NCI-H460 (cell line): ENCODE measurements at places on chromosomes 3 and 15.

DNA sequence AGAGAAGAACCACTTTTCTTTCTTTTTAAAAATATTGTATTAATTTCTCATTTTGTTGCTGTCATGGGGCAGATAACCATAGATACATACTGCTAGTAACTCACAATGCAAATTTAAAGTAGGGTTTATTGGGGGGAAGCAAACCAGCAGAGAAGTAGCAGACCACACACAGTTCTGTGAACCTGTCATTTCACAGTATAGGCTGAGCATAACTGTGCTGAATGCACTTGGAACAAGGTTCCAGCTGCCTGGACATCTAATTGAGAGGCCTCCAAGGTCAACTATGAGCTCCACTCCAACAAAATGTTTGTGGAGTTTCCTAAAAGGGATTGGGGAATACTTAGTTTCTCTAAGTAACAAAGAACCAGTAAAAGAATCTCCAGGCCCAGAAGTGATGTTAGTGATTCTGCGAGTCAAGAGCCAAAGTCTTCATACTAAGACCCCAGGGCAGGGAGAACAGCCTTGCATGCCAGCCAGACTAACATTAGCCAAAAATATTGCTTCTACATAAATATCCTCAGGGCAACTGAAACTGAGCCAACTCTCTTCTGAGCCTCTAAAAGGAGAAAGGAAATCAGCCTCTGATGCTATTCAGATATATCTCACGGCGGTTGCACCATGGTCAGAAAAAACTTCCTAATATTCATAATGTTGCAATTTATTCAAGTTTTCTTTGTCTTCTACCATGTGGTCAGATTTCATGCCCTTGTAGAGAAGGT lies 856.4 kb upstream of the ALCAM start:
- DNase-seq = no peak

- DNase-seq = no peak
These were observed 1.9 kb downstream of the LEO1 start for GRCh38 chr15:51969728-51970127.

DNA sequence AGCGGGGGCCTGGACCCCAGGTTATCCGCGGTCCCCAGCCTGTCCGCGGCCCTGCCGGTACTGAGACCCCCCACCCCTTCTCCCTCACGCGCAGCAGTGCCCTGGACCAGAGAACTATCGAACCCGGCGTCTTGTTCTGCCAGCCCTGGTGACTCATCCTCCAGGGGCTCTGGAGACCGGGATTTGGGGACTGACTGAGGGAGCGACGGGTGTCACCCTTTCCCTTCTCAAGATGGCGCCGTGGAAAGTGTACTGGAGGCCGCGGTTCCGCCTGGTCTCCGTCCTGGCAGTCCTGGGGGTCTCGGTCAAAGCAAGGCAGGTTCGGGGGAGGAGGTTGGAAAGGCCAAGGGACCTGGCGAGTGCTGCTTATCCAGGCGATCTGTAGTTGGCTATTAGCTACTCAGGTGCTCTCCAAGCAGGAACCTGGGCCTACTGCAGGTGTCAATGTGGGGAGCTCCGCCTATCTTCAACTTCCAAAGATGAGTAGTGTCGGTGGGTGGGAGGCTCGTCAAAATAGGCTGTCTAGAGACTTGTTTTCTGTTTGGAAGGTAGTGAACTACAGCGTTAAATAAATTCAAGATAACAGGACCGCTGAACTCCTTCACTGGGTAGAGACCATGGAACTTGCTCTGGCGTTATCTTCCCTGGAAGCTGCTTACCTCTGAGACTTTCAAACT lies 790 bp downstream of the RAB5A start:
- no peak for DNase-seq

DNA sequence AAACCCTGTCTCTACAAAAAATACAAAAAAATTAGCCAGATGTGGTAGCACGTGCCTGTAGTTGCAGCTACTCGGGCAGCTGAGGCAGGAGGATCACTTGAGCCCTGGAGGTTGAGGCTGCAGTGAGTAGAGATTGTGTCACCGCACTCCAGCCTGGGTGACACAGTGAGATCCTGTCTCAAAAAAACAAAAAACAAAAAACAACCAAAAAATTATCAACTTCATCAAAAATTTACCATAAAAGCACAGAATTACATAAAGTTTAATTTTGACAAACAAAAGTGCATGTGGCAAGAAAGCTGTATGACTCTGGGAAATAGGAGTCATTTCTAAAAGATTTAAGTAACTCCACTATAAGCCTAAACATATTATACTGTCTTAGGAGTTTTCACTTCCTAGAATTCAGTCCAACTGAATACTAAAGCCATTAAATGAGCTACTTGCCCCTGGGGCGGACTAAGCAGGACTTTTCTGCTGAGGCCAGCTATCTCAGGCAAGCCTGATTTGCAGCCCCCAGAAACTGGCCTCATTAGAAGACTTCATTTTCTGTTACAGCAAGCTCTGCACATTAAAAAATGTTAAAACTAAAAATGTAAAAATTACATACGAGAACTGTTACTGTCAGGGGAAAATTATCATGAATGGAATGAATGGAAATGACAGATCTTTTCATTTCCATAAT lies 23.0 kb downstream of the HSPBAP1 start:
- DNase-seq = no peak

GRCh38 chr15:80747317-80748053 lies 31.7 kb upstream of the CEMIP start:
- no peak for DNase-seq

DNA sequence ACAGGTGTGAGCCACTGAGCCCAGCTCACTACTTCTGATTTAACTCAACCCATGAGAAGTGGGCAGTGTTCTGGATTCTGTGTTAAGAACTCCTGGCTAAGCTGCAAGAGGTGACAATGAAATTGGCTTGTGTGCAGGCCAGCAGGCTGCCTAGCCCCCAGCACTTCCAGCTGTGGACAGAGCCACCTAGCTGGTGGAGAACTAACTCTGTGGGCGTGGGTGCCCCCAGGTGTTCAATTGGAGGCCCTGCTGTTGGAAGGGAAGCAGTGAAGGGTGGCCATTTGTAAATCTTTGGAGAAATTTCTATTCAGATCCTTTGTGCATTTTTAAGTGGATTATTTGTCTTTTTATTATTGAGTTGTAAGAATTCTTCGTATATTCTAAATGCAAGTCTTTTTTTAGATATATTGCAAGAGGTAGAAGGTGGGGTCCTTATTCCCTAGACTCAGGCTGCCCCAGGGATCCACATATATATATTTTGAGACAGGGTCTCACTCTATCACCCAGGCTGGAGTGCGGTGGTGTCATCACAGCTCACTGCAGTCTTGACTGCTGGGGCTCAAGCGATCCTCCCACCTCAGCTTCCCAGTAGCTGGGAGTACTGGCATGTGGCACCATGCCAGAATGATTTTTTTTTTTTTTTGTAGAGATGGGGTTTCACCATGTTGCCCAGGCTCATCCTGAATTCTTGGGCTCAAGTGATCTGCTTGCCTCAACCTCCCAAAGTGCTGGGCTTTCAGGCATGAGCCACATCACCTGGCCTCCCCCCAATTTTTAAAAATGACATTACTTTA lies 7.2 kb upstream of the SCAMP5 start:
- peak; percentile 47 for DNase-seq

DNA sequence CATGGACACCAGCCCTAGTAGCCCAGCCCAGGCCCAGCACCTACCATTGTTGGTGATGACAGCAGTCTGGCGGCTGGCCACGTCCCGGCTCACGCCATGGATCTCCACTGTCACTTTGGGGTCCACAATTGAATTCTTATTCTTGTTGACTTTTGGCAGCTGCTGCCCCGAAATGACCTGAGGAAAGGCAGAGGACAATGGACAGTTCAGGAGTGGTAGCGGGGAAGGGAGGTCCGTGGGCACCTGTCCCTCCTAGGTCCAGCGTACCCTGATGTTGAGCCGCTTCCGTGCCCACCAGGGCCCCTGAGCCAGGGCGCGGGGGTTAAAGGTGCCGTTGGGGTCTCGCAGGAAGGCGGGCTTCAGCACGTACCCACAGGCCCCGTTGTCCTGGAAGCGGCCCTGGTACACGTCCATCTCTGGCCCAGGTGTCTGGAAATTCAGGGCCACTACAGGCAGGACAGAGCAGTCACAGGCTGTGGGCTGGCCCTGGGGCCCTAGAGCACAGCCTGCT lies 17.7 kb downstream of the VILL start:
- no peak for DNase-seq

DNA sequence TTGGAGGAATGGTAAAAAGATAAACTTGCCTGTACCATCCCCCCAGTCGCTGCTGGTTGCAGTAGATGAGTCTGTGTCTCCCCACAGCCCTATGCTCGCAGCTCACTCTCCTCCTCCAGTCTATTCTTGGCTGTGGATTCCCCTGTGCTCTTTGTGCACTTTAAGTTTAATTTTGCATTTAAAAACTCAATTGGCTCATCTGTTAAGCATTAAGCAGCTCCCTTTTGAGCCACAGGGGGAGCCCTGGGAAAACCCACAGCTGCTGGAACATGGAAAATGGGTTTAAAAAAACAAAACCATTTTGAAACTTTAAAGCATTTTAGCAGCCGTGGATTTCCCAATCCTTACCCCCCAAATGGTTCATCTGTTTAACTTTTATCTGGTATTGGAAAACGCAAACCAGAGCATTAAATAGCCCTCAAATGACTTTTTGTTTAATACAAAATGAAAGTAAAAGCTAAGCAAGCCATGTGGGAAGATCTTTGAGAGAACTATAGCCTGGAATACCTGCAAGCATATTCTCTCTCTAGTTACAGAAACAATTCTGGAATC lies 536.9 kb downstream of the ZIC1 start:
- DNase-seq = peak; percentile 50

DNA sequence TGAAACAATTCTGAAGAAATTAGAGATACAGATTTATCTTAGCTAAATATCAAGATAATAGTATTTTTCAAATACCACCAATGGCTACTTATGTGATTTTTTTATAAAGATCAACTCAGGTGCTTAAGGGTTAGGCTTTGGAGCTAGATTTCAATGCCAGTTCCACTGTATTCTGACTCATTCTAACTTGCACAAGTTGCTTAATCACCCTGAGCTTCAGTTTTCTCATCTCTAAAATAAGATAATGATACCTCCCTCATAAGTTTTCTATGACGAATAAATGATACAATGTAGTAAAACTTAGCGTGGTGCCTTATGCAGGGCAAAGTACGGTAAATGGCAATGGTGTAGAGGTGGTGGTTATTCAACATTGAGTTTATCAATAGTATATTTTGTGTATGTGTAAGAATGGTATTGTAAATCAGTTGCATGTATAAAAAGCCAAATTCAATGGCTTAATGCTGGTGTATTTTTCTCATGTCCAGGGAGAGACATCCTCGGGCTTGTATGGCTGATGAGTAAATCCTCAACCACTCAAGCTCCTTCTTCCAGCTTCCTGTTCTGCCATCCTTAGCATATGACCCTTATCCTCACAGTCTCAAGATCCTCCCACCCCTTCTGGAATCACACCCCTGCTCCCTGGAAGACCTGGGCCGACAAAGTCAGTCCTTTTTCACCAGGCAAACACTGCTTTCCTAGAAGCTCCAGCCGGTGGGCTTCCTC lies 505.9 kb upstream of the CFAP20DC start:
- no peak for DNase-seq

- no peak for DNase-seq
These were observed 4.9 kb downstream of the TP63 start for GRCh38 chr3:189636048-189636447.

DNA sequence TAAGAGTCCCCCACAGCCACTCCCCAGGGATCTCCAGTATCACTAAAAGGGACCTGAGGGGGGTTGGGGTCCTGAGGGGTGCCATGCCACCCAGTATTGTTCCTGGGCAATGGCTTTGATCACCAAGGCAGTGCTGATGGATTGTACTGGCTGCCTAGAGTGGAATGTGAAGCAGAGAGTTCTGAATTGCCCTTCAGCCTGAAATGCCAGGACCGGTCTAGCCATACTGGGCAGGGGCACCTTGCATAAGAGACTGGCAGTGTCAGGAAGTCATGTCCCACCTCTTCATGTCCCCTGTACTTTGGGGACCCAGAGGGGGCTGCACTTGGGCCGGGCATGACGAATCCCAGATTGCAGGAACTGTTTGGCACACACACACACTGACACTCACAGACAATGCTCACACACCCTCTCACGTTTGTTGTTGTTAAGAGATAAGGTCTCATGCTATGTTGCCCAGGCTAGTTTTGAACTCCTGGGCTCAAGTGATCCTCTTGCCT lies 4.5 kb upstream of the TKT start:
- no peak for DNase-seq

- DNase-seq = no peak
These were observed 32.2 kb downstream of the ATP10A start for GRCh38 chr15:25830844-25831451.

GRCh38 chr3:140089403-140090072 lies 154.6 kb downstream of the CLSTN2 start:
- DNase-seq = no peak

DNA sequence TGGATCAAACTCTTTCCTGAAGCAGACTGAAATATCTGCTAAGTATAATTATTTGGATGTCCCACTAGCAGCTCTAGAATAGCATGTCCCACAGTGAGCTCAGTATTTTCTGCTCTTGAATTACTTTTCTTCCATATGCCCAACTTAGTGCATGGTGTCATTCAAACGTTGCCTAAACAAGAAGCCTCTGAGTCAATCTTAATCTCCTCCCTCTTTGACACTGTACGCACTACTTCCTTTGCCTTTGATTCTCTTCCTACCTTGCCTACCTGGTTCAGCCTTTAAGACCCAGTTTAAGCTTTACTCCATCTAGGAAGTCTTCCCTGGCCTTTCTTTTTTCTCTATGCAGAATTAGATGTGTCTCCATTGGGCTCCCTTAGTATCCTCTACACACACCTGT lies 54.5 kb downstream of the SEC22A start:
- DNase-seq = no peak

- no peak for DNase-seq
These were observed 10.1 kb downstream of the ETV5 start for GRCh38 chr3:186098740-186099139.

- DNase-seq = no peak
These were observed 3.7 kb downstream of the SORD start for GRCh38 chr15:45026651-45027190.

- no peak for DNase-seq
These were observed 67.1 kb upstream of the CDV3 start for GRCh38 chr3:133506215-133506901.

DNA sequence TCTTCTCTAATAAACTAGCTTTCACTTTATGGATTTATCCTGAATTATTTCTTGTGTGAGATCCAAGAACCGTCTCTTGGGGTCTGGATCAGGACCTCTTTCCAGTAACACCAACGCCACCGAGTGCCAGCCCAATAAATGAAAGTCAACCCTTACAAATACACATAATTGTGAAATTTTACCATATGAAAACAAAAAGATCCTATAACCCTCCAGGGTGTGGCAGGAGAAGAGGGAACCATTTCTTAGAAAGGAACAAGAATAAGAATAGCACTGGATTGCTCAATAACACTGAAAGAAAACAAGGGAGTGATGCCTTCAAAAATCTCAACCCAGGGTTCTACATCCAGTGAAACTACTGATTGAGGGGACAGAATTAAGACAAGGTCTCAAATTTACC lies 51.6 kb upstream of the ACKR4 start:
- DNase-seq = no peak

GRCh38 chr3:41575724-41576123 lies 376.4 kb downstream of the CTNNB1 start:
- no peak for DNase-seq

- DNase-seq = no peak
These were observed 33.4 kb upstream of the CHRM5 start for GRCh38 chr15:33934921-33935320.
